CD4-positive, alpha-beta T cell (primary cell): ENCODE measurements at places on chromosomes 1 and 21.

- DNase-seq, result no peak
Observed at GRCh38 chr1:228371741-228372182, 34.9 kb downstream of the TRIM11 start.

GRCh38 chr21:45596704-45597318 lies 46.7 kb upstream of the PCBP3 start:
- DNase-seq, result peak; percentile 81

DNA sequence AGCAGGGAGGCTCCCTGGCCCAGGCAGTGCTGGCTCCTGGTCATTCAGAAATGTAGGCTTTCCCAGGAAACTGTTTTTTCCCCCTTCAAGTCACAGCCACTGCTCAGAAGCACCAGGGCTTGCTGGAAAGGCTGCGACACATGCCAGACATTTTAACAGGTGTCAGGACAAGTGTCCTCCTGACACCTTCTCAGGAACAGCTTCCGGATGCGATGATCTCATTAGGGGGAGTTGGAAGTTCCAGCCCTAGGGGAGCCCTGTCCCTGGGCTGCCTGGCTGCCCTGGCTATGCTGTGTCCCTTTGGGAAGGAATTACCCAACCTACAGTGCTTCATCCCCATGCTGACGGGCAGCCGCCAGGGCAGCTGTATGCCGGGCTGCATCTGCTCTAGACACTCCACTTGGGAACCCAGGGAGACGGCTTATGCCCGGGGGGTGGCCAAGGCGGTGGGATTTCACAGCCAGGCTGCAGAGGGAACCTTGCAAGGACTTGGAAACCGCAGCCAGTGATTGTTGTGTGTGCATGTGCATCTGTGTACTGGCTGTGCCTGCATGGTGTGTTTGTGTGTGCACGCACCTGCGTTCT lies 41.8 kb downstream of the AJAP1 start:
- DNase-seq, result no peak

DNA sequence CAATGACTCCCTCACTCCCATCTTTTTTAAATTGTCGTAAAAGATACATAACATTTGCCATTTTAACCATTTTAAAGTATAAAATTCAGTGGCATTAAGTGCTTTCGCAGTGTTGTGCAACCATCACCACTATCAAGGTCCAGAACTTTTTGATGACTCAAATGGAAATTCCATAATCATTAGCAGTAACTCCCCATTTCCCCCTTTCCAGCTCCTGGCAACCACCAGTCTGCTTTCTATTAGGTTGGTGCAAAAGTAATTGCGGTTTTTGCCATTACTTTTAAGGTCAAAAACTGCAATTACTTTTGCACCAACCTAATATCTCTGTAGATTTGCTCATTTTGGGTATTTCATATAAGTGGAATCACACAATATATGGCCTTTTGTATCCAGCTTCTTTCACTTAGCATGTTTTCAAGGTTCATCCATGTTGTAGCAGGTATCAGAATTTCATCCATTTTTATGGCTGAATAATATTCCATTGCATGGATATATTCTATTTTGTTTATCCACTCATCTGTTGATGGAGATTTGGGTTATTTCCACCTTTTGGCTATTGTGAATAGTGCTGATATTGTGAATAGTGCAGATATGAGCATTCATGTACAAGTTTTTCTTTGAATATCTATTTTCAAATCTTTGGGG lies 159.7 kb downstream of the HIVEP3 start:
- DNase-seq, result no peak

DNA sequence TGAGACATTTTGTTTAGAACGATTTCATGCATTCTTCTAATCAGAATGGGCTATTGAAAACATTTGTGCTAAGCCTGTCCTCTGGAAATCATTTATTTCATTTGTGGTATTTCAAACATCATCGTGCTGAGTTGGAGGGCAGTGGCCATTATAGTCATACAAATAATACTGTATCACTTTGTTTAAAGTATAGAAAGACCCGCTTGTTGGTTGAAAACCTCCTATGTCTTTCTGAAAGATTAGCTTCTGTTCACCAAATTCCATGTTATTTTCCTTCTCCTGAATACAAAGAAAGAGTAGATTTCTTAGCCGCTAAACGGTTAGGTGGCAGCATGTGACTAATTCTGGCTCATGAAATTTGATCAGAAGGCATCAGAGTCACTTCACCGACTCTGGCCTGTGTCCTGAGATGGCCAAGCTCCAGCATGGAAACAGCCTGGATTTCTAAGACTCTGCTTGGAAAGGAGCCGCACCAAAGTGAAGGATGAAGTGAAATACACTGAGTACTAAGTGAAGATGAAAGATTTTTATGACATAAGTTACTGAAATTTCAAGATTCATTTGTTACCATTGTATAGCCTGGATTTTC lies 355.1 kb downstream of the USP25 start:
- DNase-seq, result no peak

DNA sequence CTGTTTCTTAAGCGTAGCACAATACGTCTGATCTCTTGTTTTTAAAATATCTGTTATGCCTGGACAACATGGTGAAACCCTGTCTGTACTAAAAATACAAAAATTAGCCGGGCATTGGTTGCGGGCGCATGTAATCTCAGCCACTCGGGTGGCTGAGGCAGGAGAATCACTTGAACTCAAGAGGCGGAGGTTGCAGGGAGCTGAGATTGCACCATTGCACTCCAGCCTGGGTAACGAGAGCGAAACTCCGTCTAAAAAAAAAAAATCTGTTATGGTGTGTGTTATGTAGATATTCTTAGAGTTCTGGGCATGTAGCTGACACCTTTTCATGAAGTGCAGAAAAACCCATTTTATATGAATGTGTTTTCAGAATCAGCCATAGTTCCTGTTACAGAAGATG lies 38.2 kb downstream of the RABGAP1L start:
- no peak for DNase-seq

DNA sequence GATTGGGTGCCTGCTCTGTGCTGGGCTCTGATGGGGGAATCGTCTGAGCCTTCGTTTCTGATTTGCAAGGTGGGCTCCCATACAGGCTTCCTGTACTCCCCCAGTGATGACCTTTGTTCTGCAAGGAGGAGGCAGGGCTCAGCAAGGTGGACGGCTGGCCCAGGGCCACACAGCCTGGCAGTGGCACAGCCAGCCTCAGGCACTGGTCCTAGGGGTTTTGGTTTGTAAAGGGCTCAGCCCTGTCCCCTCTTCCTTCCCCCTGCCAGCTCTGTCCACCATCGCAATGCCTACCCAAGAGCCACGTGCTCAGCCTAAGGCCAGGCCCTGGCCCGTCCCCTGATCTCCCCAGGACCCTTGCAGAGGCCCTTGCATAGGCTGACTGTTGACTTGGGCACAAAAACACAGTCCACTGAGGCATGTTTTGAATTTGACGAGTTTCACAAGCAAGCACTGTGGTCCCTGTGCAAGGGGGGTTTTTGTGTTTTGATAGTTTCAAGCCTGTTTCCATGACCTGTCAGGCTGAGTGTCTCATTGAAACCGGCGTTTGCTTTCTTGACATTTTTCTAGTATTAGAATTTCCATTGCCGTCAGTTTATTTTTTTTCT lies 39.5 kb upstream of the TNFRSF1B start:
- no peak for DNase-seq

DNA sequence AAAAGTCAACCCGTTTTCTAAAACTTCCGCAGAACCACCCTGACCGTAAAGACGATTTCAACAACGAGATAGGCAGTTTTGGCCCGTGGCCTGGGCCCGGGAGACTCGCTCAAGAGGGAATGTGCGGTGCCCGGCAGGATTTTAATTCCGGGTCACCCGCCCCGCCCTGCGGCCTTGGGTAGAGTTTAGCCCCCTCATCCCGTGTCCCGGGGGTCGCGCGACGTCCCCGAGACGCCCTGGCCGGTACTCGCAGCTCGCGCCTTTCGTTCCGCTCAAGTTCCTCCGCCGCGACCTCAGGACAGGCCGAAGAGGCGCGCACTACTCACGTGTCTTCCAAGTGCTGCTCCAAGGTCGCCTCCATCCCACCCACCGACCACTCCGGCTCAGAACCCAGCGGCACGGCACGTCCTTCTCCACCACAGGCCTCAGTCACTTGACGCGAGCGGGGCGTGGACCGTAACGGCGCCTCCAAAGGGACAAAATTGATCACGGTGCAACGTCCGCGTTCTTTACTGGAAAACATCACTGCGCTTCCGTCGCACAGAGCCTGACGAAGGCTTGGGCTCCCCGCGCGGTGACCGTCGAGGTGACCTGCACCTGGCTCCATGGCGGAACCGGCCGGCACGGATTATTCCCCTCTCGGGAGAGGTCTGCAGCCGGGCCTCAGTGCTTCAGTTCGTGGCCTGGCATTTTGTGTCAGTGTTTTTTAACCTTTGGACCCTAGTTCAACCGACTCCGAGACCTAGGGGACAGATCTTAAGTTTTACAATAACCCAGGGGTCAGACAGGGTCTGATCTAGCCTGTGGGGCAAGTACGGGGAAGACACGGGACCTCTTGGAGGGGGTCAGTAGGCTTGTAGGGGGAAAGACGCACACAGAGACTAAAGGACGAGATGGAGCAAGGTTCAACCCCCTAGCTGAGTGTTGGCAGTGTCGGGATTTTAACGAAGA lies at the start of gene LAMTOR5:
LAMTOR5 (minus strand) TSS at position 435 of the 951 bp plus-strand sequence; CDS start at position 361, 74 bp downstream.
- DNase-seq, result peak; percentile 87

DNA sequence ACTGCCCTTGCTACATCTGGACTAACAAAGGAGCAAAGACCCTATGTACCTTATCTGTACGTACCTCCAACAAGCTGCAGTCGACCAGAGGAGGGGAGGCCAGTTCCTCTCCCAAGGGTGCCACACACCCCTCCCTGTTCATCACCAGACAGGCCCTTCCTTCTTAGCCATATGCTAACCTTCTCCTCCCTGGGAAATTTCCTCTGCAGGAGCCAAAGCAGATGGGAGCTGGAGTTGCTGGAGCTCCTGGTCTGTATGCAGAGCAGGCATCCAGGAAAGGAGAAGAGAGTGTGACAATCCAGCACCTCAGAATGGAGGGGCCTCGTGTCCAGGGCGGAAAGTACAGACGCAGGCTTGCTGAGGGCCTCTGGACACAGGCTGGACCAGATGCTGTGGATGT lies 48.5 kb downstream of the C8B start:
- DNase-seq, result no peak

GRCh38 chr21:41219498-41220207 lies 51.7 kb downstream of the BACE2 start:
- no peak for DNase-seq

DNA sequence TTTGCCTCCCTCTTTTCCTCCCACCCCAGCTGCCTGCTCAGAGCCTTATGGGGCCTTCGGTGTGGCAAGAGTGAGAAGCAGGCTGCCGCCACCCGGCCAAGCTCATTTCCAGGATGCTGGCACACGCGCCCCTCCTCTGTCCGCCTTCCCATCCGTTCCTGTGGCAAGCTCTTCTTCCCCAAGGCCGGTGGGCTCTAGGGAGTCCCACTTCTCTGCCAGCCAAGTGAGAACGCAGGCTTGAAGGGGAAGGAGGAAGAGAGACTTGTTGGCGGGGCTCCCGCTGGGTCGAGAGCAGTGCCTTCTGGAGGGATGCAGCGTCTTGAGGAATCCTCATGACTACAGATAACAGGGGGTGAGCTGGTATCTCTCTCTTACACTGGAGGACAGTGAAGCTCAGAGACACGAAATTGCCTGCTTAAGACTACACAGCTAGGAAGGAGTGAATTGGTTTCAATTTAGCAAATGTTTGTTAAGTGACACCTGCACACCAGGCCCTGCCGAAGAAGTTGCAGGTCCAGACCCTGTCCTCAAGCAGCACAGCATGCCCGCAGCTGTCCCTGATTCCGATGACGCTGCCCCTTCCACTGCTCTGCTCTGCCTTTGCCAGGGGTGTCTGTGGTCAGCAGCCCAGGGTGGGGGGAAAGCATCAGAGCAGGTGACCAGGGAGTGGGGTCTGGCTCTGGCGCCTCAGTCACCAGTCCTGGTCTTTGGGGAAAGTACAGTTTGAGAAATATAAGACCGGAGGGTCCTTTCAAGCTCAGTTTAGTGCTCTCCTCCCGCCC lies 40.1 kb upstream of the FOXO6 start:
- DNase-seq, result no peak

DNA sequence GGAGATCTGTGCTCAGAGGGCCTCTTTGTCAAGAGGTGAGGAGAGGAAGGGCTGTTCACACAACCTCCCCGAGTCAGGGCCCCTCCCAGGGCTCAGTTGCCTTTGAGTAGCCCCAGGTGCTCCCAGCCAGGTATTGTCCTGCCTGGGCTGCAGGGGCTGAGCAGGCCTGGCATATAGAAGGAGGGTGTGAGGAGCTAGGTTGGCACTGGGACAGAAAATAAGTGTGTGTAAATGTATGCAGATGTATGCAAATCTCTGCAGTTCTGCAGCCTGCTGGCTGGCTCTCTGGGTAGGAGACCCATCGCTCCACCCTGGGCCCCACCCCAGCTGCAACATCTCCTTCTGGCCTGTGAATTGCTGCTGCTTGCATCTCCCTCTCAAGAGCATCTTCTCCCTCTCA lies 52.4 kb downstream of the NAV1 start:
- DNase-seq, result no peak

DNA sequence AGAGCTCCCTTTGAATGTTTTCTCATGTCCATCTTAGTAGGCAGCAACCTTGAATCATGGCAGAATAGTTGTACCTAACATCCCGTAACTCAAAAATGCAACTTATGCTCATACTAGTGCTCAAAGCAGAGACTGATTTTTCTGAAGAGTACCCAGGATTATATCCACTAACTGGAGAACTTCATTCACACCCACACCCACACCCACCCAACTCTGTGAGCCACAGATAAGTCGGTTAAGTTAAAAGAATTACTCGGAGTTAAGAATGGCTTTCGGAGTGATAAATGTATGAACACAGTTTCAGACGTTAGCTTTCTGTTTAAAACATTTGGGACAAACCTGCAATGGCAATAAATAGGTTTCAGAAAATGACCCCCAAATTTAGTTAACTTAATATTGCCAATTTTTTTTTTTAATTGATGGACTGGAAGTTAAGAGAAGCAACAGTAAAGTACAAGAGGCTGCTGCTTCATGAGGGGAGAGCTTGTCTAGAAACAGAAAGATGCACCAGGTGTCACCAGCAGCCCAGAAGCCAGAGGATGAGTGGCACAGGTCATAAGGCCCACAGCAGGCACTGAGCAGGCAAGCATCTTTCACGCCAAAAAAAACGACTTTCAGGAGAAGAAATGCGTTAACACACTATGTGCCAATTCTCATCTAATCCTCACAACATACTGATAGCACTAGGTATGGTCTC lies 48.4 kb upstream of the C1orf198 start:
- no peak for DNase-seq

DNA sequence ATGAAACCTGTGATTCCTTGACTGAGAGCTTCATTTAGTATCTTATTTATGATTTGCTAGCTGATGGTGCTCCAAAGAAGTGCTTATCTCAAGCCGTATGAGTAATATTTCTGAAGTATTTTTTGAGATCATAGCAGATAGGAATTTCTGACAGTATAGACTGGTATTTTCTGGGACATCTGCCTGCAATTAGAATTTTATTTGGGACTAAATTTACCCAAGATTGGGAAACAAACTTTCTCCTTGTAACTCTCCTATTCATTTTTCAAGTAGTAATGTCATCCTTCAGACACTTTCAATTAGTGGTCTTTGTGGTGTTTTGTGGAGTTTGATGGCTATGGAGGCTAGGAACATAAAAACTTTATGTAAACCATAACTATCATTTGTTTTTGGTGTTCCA lies 597.2 kb upstream of the ZP4 start:
- no peak for DNase-seq

DNA sequence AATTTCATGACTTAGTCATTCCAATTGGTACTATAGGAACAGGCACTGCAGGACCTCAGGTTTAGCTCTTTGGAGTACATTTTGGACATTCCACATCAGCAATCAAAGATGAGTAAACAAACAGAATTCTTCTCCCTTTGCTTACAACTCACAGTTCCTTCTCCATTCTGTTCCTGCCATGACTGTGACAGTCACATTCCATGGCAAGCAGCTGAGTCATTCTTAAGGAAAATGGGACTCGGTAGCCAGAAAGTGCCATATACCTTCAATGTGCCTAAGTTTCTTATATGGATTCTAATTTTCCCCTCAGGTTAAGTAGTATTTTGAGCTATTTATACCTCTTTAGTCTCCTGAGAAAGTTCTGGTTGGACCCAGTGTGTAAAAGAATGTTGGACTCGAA lies 25.6 kb downstream of the CRCT1 start:
- DNase-seq, result no peak
